ENCODE measurements at places on chromosomes 6 and 20.

DNA sequence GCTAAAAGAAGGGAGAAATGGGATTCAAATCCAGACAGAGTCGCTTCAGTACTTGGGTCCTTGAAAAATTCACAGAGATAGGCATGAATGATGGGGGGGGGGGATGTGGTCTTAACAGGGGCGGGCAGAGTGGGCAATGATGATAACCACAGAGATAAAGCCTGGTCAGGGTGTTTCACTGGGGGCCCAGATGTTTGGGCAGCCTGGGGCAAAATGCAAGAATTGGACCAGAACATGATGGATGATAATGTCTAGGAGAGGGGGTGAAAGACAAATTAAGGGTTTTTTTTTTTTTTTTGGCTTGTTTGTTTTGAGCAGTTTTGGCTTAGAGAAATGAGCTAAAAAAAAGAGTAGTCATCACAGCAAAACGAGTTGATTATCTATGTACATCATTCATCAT, 57.4 kb downstream of the LAMP5 start:
- DNase-seq, result no peak

GRCh38 chr6:27478141-27478705, 5.3 kb upstream of the ZNF184 start:
- no peak for DNase-seq

DNA sequence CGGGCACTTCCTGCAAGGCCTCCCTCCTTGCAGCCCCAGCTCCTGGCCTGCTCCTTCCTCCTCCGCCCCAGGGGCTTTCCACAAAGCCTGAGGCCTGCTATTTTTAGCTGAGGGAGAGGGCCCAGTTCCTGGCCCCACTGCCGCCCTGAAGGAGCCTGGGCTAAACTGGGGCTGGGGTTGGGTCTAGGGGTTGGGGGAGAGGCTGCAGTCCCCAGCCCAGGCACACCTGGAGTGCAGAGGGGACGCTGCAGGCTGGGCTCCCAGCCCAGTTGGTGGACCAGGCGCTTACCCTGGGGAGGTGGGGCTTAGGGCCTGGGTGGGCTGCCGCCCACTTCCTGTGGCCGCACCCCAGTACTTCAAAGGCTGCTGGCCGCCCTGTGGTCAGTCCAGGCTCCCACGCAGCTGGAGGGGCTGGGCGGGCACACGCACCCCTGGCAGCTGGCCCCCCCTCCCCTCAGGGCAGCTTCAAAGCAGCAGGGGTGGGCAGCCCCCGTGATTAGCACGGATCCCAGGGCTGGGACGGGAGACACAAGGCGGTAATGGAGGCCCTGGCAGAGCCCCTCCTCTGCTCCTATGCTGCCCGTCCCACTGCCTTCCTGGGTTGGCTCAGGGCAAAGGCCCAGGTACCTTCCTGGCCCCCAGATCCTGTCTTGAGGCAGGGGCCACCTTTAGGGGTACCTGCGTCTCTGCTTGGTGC, 7.1 kb upstream of the ABHD16B start:
- DNase-seq, result no peak

- DNase-seq, result no peak
Measured at GRCh38 chr20:46232539-46232938, 75.8 kb downstream of the CDH22 start.

- no peak for DNase-seq
Measured at GRCh38 chr6:148414836-148415235, 72.2 kb downstream of the SASH1 start.

DNA sequence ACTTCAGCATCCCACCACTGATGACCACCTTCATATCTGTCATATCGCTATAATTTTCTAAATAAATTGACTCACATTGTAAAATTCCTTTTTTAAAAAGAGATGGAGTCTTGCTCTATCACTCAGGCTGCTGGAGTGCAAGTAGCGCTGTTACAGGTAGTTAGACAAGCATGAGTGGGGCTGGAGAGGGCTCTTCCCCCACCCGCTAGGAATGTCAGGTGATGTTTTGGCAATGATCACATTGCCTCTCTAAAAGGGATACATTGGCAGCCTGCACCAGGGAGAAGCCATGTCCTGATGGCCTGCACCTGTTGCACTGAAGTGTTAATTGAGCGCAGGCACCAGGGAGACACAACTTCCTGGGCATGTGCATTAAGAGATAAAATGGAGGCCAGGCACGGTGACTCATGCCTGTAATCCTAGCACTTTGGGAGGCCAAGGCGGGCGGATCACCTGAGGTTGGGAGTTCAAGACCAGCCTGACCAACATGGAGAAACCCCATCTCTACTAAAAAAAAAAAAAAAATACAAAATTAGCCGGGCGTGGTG, 16.9 kb upstream of the SLC22A16 start:
- no peak for DNase-seq

GRCh38 chr6:163446549-163446948, 32.0 kb downstream of the QKI start:
- no peak for DNase-seq

- peak; percentile 8 for DNase-seq
Measured at GRCh38 chr20:34473262-34473883, 42.8 kb upstream of the DYNLRB1 start.

DNA sequence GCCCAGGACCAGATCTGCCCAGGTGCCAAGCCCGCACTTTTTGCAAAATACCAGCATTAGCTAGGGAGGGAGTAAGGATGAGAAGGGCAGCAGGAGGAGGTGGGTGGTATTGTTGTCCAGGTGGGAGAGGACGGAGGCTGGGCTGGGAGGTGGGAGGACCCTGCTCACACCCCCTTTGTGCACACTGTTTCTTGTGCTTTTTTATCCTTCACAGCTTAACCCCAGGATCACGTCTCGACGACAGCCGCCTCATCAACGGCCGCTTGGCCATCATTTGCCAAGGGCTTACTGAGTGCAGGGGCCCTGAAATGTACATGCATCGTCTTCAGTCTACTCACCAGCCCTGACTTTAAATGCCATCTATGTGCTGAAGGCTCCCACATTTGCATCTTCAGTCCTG, 12.1 kb upstream of the TGM2 start:
- DNase-seq, result no peak

DNA sequence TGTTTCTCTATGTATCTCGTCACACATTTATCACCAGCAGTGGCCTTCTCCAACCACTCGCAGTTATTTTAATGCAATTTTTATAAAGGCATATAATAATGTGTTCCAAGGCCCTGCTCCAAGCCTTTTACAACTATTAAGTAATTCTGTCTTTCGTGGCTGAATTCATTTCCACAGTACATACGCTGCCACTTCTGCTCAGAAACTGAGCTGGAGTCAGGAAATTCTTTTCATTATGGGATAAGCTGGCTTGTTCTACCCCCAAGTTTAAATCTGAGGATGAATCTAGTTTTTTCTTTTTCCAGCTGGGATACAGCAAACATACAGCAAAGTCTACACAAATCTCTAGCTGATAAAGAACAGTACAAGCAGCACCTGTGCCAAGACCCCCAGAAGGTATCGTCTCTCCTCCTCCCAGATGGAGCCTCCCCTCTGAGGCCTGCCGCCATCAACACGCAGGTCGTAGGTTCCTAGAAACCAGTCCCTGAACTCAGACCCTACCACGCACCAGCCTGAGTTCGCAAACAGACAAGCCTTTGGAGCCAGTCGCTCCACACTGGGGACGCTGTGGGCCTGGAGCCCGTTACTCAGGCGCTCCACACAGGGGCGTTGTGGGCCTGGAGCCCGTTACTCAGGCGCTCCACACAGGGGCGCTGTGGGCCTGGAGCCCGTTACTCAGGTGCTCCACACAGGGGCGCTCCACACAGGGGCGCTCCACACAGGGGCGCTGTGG, 263.5 kb downstream of the THBS2 start:
- no peak for DNase-seq

DNA sequence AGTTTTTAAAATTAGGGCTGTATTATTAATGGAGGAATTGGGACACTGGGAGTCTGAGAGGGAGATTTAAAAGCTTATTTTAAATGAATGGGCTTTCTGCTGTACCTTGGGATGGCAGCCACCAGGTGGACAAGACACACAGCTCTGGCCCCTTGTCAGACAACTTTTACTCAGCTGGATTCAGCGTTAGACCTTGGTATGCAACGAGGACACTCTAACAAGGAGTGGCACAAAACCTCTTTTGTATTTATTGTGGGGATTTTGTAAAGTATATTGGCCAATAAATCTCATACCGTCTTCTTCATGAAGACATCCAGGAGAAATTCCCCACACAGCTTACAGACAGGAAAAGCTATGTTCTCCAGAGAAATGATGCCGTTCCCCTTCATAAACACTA, 105.7 kb downstream of the LCA5 start:
- DNase-seq, result no peak

DNA sequence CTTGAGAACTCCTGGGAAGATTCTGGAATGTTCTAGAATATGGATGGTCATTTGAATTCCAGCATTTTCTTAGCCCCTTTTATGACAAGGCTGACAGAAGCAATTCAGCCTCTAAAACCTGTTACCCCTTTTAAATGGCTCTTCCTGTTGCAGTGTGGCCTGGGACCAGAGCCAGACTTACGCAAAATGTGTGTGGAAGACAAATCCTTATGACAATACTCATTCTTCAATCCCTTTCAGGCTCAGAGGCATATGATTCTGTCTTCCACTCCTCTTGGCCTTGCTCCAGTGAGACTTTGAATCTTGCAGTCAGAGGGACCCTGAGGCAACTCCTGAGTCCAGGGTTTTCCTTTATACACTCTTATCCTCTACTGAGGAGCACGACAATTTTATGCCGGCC, 287.0 kb downstream of the CLIC5 start:
- DNase-seq, result no peak

DNA sequence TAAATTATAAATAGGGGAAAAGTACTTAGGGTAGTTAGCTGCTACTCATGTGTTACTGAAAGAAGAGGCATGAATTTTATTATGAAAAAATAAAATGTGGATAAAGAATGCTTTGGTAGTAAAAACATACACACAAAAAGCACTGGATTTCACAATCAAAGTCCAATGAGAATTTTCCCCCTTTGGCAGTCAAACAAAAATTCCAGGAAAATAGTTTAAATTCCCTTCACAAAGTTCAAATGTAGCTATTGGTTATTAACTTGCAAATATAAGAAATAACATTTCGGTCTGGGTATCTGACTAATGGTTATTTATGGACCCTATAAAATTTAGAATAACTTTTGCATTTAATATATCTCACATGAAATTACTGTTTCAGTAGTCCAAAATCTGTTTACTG, 210.4 kb downstream of the FOXC1 start:
- DNase-seq, result no peak

GRCh38 chr20:16175322-16175961, 397.8 kb downstream of the KIF16B start:
- DNase-seq, result no peak

DNA sequence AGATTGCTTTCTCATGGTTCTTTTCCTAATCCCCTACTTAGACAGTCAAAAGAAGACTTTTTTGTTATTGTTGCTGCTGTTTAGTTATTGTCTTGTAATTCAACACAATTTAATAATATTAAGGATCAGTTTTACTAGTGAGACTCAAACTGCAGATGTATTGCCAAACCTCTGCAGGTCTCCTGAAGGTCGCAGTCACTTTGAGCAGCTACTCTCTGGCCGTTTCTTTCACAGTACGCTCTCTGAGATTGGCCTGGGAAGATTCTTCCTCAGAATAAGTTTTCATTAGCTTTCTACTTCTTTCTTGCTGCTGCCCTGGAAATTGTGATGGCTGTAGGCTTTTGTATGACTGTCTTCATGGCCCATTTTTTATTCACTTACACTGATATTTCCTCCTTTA, 930.8 kb downstream of the QKI start:
- DNase-seq, result no peak

DNA sequence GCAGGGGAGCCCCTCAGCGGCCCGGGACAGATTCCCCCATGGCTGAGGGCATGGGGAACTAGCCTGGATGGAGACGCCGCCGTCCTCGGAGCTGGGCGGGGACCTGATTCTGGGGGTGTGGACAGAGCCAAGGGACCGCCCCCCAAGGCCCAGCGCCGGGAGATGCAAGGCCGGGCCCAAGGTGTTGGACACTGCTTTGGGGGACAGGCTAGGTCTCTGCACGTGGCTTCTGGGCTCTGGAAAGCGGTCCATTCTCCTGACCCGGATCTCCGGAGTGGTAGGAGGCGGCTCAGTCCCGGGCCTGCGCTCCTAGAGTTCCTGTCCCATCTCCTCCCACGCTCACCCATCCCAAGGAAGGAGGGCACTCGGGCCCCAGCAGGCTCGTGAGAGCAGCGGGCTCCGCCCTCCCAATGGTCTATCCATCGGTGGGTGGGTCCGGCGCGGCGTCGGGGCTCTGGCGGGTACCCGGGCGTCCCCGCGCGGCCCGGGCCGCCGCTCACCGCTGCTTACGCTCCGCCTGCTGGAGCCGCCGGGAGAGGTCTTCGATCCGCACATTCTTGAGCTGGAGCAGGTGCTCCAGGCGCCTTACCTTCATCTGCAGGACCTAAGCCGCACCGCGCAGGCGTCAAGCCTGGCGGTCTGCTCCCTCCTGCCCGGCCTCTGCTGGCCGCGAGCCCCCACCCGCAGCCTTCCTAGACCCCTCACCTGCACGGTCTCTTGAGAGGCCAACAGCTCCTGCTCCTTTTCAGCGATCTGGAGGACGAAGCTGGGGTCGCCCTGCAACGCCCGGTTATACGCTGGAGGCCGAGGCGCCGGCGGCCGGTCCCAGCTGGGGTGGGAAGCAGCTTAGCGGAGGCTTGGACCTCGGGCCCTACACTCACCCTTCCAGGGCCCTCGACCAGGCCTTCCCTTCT, 3.3 kb downstream of the SPEF1 start:
- DNase-seq, result no peak

GRCh38 chr6:55250400-55250799, 76.1 kb downstream of the HCRTR2 start:
- no peak for DNase-seq

Data from activated CD4-positive, alpha-beta T cell treated with anti-CD3 and anti-CD28 coated beads for 24 hours (primary cell).